ENCODE measurements at places on chromosomes 4 and X.

- DNase-seq, result no peak
Measured at GRCh38 chr4:83297548-83298260, 13.1 kb upstream of the COQ2 start.

GRCh38 chrX:153644356-153645125 is 2.5 kb upstream of the DUSP9 start:
- DNase-seq, result no peak

DNA sequence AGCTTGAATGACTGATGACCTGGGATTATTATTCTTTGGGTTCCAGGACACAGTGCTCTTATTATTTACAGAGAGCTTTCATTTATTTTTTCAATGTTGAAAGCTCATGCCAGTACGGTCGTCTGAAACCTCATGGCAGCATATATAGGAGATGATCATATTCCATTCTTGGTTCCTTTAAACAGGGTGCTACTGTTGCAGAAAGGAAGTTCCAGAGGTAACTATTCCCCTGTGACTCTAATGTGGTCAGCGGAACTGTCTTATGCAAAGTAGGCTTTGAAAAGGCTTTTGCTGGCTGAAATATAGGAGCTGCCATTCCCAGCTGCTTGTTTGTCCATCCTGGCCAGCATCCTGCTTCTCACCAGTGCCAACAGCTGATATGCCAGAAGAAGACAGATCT is 208.3 kb upstream of the LEF1 start:
- DNase-seq, result no peak

- DNase-seq, result no peak
Measured at GRCh38 chrX:48961585-48962091, 4.2 kb upstream of the OTUD5 start.

DNA sequence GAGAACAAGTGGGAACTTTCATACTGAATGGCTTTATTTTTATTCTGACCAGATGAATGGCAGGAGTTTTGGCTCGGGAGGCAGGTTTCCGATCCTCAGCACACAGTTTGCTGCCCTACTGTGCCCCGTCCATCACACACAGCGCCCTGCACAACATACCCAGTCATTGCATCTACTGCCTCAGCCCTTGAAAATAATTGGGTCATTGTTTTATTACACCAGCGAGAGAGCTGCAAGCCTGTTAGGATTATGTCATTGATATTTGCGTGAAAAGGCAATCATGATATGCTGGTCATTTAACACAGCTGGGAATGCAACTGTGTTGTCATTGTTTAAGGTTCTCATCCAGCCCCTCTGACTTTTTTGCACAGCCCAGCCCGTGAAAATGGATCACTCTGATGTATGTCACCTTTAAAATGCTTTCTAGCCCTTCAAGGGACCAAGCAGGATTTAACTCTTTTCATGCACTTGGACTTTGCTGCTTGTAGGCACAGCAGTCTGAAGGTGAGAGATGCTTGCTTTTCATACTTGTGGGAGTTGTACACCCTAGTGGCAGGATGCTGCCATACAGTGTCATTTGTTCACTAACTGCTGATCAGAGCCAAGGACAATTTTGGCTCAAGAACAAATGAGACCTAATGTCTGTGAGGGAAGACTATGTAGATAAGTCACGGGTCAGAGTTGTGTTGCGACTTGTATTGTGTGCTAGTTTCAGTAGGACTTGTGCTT is 62.3 kb downstream of the RTL9 start:
- no peak for DNase-seq

- DNase-seq, result no peak
Measured at GRCh38 chrX:24658421-24658820, 11.3 kb upstream of the PCYT1B start.

DNA sequence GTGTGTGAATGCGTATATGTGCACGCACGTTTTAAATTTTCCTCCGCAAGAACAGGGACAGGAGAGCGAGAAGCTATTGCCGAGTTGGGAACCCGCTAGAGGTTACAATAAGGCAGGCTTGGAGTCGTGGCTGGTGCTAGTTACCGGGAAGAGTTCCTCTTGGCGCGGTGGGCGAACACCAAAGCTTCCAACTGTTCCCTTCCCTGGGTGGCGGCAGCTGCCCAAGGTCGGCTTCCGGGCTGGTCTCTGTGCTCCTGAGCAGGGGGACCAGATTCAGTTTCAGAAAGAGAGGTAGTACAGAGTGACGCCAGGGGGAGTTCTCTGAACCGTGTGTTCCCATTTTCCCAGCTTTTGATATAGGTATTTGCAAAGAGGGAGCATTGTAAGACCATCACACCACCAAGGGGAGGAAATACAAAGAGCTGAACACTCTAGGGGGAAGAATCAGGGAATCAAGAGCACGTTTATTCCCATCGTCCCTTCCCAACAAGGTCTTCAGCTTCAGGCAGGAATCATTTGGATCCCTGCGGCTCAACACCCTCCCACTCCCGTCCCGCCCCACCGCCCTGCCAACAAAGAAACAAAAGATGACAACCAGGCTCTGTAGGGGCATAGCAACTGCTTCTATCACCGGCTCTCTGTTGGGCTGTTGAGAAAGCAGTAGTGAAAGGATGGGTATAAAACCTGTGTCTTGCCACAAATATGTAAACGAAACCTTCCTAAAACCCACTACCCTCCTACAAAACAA is 113.6 kb upstream of the TEX13C start:
- no peak for DNase-seq
